Stimulated activated CD4-positive, alpha-beta T cell treated with anti-CD3 and anti-CD28 coated beads, Interleukin-1b, Interleukin-23, amount 100 ng/mL, for 1 hour (primary cell): ENCODE measurements at places on chromosomes 3 and 15.

DNA sequence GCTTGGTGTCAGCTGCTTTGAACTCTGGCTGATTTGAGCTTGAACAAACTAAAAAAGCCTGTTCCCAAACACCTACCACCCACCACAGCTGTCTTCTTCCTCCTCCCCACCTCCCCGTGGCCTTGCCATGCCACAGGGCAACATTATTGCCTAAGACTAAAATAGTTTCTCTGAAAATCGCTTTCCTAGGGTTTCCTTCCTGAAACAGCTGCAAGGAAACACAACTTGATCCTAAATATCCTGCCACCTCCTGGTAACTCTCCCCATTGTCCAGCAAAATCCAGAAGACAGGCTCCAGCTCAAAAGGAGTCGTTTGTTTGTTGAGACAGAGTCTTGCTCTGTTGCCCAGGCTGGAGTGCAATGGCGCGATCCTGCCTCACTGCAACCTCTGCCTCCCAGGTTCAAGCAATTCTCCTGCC is 193.9 kb upstream of the TPM1 start:
- DNase-seq, result no peak

DNA sequence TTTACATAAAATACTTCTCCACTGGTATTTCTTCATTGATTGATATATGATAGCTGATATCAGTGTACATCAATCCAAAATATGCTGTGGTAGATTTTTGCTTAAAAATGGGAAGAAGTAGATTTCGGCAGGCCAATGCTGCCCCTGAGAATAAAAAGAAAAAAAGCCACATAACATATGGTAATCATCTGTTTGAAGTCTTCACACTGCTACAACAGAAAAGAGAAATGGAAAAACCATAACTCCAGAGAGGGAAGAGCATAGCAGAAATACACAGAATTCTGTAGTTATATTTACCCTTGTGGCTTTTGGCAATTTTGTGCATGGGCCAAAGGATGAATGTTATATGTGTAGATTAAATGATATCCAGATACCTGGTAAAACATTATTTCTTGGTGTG is 143.1 kb upstream of the KCNMB2 start:
- no peak for DNase-seq

GRCh38 chr15:69854521-69855181 is 243.1 kb downstream of the TLE3 start:
- no peak for DNase-seq

GRCh38 chr3:194368918-194369317 is 625 bp downstream of the LRRC15 start:
- no peak for DNase-seq

GRCh38 chr15:48190932-48191573 is 412 bp upstream of the CTXN2 start:
- DNase-seq, result no peak

GRCh38 chr3:8723612-8724011 is 10.0 kb upstream of the CAV3 start:
- DNase-seq, result no peak

DNA sequence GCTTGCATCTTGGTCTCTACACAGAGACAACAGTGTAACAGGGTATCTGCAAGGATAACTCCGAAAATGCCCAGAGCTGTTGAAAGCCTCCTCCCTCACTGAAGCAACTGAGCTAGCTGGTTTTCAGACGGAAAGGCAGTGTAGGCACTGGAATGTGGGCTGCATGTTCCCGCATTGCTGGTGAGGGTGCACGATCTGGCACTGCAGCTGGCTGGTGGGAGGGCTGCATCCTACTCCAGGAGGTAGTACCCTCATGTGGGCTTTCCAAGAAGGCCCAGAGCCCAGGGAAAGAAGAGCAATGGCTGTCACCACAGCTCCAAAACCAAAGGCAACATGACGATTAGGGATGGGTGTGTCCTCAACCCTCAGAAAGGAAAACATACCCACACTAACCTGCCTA is 28.7 kb upstream of the RPS17 start:
- no peak for DNase-seq

DNA sequence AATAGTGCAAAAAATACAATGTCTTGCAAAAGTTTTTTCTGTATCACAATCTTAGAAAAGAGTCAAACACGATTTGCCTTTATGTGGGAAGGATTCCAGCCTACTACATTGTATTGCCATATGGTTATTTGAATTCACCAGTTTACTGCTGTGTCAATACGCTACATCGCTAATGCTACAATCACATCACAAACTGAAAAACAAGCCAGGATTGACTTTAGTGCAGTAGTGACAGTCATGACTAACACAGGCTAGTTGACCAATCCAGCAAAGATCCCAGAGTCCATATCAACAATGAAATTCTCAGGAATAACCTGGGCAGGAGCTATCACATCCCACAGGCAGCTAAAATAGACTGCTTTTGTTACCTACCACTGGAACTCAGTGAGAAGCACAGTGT is 67.0 kb downstream of the IL12A start:
- DNase-seq, result no peak

GRCh38 chr15:100075229-100075628 is 266.5 kb downstream of the ADAMTS17 start:
- no peak for DNase-seq

DNA sequence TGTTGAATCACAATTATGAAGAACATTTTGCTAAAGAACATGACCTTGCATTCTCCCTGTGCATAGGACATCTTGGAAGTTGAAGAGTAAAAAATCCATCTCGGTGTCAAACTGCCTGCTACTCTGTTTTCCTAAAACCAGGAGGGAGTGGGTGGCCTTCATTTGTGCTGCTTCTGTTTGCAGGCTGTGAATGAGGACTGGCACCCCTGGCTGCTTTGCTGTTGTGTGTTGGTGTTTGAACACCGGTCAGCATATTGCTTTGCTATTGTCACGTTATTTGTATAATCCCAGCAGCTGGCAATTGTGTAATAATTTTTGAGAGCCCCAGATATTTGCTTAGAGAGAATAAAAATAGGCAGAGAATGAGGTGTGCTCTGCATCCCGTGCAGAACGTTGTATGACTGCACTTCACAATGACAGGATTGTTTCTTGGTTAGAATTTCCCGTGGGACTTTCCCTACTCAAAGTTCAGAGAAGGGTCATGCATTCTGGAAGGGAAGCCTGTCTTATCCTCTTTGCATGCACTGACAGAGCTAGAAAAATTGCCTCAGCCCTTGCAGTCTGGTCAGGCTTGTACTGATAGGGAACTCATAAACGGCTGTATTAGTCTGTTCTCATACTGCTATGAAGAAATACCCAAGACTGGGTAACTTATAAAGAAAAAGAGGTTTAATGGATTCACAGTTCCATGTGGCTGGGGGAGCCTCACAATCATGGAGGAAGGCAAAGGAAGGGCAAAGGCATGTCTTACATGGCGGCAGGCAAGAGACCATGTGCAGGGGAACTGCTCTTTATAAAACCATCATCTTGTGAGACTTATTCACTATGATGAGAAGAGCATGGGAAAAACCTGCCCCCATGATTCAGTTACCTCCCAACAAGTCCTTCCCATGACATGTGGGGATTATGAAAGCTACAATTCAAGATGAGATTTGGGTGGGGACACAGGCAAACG is 16.3 kb downstream of the SV2B start:
- no peak for DNase-seq

GRCh38 chr3:10462641-10463532 is 42.5 kb downstream of the ATP2B2 start:
- DNase-seq, result no peak

- DNase-seq, result no peak
Observed at GRCh38 chr3:53629402-53629723, 135.0 kb downstream of the CACNA1D start.

DNA sequence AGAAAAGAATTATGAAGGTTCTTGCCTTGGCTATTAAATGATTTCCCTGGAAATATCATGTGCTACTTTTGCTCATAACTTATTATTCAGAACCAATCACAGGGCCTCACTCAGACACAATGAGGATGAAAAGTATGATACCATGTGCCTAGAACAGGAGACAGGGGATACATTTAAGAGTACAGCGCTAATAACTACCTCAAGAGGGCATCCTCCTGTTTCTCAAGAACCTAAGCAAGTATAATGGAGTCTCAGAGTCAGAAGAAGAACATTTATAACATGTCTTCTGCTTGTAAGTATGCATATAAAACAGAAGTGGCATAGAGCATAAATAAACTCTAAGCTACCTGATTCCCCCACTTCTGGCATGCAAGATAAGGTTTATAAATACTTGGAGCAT is 125.4 kb upstream of the MME start:
- DNase-seq, result no peak

GRCh38 chr3:127099982-127100381 is 92.9 kb upstream of the PRR23E start:
- no peak for DNase-seq

DNA sequence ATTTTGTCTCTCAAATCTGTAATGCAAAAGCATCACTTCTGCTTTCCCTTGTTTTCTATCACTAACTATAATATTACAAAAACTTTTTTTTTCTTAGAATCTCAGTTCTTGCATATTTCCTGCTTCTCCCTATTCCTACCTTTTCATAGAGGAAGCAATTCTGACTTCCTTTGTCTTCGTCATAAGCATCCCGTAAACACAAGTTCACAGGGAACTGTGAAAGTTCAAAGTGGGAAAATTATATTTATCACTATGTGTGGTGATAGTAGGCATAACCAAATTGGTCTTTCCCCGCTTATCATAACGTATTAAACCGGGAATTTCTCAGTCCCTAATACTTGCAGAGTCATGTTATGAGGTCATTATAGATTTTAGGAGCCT is 22.3 kb downstream of the CD200 start:
- DNase-seq, result no peak

DNA sequence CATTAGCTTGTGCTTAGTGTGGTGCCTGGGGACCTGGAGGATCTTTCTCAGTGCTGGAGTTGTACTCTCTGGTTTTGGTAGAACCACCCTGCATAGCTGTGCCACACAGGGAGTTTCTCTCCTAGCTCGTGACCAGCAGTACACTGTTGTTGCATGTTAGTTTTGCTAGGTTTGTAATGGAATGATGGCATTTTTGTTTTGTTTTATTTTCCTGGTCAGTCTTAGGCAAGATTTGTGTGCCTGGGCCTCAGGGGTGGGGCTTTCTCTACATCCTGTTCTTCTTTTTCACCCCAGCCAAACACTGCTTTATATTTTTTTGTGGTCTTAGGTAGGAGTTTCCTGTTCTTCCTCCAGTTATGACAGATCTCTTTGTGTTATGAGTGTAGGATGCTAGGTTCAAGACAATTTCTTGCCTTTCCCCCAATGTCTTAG is 534.5 kb upstream of the KCNMB2 start:
- no peak for DNase-seq

- no peak for DNase-seq
Observed at GRCh38 chr15:43511012-43511885, 6.2 kb upstream of the MAP1A start.

DNA sequence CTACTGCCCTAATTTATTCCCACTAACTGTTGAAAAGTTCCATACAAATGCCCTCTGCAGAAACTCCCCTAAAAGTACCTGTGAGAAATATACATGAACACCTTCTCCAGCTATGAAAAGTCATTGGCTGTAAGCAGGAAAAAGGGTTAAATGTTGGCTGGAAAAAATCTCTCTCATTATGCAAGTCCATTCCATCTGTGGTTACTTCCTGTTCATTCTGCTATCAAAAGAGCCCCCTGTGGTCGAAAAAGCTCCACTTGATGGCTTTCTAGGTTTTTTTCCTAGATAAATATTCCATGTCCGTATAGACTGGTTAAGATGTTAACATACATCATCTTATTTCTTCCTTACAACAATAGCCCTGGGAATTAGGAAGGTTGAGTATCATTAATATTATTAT is 56.2 kb upstream of the AKAP13 start:
- DNase-seq, result no peak

DNA sequence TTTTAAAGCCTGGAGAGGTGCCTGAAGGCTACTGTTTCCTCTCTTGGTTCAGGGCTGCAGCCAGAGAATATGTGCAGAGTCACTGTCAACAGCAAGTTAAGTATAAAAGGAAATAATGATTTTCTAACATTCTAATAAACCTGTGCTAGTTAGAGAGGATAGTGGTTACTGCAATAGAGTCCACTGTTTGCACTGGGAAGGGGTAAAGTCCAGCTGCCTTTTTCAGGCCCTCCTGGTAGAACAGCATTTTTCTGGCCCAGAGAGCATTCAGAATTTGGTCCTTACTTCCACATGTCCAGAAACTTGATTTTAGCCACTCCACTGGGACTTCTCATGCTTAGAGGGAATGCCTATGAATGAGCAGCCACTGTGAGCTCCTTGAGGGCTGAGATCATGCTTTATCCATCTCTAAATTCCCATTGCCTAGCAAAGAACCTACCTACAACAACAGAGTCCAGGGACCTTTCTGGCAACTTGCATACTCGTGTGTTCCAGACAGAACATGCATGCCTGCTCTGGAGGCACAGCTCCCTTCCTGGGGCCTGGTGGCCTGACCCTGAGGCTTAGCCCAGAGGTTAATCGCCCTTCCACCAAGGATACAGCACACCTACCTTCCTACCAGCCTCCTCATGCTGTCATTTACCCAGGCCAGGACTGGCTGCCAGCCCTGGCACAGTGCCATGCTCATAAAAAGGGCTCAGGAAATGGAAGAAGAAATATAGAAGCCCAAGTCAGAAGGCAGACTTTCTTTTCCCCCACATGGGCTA is 50.3 kb upstream of the ATP13A3 start:
- DNase-seq, result no peak

DNA sequence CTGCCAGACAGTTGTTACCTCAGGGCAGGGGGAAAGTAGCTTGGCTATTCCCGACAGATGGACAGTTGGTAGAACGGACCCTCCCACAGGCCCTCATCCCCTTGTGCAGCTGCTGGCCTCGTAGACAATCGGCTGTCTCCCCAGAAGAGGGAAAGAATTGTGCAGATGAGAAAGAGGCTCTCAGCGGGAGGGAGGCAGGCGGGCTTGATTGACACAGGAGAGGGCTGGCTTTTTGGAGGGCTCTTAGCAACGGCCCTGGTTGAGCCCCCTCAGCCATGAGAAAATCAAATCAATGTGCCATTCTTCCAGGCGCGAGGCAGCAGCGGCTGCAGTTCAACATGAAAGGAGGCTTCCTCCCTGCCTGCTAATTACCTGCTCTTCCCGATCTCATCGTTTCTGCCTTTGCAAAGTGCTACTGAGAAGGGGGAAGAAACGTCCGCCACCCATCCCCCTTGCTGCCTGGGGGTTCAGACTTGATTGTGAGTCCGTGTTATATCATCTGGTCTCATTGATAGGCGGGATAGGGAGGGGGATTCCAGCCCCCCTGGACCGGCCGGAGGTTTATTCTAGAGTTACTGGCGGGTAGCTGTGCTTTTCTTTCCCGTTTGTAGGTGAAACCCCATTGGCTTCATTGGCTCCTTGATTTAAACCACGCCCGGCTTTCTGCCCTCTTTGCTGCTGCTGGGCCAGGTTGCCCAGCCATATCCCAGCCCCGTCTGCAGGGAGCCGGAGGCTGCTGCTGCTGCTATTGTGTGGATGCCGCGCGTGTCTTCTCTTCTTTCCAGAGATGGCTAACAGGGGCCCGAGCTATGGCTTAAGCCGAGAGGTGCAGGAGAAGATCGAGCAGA is at the start of gene TAGLN3:
Gene TAGLN3 (plus strand): TSS at position 287 of the 848 bp plus-strand sequence. CDS start 501 bp downstream, at position 788.
- no peak for DNase-seq

- peak; percentile 1 for DNase-seq
Observed at GRCh38 chr3:4350789-4351163, 47.6 kb downstream of the SETMAR start.

DNA sequence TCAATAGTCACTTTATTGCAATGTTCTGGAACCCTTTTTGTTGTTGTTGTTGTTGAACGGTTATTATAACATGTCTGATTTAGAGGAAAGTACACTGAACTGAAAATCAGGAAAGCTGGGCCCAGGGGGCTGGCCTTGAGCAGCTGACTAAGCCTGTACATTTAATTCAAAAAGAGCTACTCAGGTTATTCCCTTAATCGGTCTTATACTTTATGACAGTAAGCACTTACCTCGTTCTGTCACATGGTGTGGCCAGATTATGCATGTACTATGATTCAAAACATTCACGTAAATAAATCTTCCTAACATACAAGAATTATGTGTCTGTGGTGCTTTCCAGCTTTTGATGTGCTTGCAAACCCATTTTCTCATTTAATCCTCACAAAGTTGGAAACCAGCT is 382.5 kb upstream of the TPRG1 start:
- no peak for DNase-seq
